ENCODE measurements at places on chromosomes 12 and 14.

DNA sequence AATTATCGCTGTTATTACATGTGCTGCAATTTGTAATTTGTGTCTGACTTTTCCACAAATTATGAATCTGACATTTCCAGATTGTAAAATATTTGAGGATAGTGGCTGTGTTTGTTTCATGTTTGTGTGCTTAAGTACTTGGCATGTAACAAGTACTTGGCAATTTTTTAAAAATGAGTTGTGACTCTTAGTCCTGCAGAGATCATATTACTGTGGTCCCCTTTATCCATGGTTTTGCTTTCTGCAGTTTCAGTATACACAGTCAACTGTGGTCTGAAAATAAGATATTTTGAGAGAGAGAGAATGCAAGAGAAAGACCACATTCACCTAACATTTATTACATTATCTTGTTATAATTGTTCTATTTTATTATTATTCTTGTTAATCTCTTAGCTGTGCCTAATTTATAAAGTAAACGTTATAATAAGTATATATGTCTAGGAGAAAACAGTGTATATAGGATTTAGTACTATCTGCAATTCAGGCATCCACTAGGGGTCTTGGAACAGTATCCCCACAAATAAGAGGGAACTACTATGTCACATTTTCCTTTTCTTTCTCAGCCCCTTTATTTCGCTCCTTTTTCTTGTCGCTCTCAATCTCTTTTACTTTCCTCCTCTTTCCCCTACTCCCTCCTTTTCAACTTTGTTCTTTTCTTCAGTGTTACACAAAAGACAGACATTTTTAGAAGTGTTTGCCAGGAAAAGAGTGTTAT lies 176.1 kb downstream of the FUT8 start:
- DNase-seq = no peak

DNA sequence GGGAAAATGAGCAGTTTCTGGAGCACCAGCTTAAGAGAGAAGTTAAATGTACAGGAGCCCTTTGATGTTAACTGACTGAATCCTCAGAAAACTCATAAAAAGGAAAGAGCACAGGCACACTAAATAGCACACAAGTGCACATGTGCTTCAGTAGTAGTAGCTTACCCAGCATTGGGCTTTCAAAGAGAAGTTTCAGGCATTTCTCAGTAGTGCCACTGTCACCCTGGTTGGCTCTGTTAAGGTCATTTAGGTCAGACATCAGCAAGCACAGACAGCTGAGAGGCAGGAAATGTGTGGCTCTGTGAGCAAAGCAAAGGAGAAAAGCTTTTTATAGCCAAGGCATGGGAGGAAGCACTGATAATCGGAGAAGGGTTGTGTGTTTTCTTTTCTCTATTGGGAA lies 96.3 kb upstream of the HIF1A start:
- DNase-seq = no peak

- DNase-seq = no peak
These were observed 187.0 kb upstream of the FOXN3 start for GRCh38 chr14:89603938-89604480.

GRCh38 chr12:3252450-3252891 lies 175.3 kb downstream of the TSPAN9 start:
- DNase-seq = peak; percentile 24

- DNase-seq = no peak
These were observed 3.4 kb downstream of the CCER1 start for GRCh38 chr12:90951432-90952105.

DNA sequence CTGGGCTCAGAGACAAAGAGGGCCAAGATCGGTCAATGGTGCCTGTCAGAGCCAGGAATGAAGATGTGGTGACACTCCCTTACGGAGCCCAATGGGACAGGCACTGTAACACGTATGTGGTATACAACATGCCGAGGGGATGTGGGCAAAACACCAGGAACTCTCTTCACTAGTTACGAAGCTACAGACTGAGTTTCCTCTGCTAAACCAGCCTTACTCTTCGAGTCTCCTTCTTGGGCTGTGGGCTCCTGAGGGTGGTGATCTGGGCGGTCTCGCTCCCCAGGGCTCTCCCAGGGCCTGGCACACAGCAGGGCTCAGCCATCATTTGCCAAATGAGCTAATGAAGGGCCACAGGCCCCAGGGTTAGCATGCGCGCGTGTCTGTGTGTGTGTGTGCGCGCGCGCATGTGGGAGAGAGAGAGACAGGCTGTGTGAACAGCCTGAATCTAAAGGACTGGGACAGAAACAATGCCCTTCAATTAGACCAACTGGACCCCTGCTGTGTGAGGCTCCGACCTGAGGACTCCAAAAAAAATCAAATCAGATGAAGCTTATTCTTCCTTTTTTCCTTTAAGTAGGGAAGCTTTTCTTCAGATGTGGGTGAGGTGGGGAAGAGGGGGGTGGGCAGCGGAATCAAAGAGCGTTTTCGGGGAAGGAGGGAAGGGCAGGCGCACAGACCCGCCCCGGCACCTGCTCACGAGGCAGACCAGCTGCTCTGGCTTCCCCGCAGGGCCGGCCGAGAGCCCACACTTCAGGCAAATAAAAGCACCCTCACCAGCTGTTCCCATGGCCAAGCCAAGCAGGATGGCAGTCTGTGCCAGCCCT lies 42.5 kb downstream of the CCDC88C start:
- no peak for DNase-seq

DNA sequence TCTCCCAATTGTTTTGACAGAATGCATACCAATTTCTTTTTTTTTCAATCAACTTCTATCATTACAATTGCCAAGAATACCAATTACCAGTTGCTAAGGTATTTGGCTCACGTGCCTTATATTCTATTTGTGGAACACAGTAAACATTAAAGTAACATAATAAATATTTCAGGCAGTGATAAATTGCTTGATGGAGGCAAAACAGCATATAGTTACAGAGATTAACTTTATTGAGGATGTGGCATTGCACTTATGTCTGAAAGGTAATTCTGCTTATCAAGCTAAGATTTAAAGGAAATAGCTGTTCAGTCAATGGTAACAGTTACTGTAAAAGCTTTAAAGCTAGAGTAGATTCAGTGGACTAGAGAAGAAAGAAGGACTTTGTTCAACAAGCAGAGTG lies 1107.8 kb downstream of the FSCB start:
- DNase-seq = no peak

All from GM04504 (cell line).